ENCODE measurements at places on chromosomes 6 and 20.

DNA sequence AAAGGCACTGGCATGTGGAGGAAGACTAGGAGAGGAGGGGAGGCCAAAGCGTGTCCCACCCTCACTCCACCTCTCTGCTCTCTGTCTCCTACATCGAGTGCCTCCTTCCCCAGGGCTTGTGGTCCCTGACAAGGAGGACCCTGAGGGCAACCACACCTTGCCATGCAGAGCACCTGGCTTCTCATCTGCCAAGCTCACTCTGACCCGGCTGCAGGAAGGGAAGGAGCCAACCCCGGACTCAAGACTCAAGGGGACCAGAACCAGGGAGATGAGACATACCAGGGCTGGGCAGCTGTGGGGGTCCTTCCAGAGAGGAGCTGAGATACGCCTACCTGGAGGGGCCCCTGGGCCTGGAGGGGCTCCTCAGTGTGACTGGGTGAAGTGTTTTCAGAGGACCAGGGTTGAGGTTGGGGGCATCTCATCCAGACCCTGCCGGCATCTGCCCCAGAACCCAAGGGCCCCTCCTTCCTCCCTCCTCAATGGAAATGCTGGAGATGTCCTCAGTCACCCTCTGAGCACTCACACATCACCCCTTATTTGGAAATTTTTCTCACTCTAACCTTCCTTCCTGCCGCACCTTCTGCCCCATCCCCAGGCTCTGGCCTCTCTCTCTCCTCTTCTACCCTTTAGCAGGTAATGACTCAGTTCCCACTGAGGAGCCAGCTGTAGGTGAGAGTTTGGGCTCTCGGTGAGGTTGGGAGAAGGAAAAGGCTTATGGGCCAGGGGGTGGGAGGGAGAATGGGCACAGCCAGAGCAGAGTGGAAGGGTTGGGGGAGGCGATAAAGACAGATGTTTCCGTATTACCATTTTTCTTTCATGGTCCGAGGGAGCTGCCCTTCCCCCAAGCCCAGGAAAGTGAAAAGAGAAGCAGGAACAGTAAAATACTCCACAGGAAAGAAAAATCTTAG lies 32.0 kb upstream of the POU5F1 start:
- DNase-seq: no peak

DNA sequence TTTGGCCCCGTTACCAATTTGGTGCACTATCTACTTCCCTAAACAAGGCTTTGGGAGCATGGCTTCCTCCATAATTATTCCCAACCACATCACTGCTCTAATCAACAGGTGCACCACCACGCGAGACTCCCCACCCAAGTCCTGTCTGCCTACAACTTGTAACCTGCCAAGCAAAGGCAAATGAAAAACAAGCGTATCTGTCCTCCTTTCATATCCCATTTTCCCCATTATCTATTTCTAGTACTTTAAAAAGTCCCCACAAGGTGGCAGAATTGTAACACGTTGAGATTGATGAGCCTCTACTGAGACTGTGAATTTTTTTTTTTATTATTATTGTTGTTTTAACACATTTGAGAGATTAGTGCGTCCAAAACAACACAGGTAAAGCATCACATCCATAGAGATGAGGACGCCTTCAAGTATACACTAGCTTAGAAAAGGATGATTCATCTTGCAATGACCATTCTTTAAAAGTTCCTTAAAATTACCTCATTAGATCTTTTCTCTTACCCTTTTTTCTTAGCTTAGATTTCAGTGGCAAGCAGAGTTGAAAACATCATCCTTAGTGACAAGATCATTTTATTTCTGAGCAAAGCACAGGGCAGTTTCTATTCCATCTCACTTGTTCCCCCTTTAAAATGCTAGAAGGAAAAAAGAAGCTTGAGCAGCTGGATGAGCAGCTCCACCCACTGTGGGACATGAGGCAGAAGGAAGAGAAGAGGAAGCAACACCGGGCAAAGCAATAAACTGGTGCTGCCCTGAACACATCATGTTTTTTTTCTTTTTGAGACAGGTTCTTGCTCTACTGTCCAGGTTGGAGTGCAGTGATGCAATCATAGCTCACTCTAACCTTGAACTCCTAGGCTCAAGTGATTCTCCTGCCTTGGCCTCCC lies 210.8 kb downstream of the ARHGAP18 start:
- DNase-seq: peak; percentile 74

DNA sequence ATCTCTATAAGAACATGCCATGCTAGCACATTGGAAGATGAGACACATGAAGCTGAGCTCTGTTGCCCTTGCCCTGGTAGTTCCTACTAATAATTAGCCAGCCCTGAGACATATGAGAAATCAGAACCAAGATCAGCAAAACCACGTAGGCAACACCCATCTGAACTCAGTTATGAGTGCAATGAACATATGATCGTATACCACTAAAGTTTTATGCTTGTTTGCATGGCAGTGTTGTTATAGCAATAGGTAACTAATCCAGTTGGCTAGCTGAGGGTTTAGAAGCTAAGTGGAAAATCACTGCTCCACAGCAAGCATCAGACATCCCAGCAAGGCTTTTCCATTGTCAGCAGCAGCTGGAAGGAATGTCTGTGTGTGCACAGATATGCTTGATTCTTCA lies 180.7 kb downstream of the BTBD3 start:
- DNase-seq: no peak

GRCh38 chr6:161747506-161747905 lies 473.6 kb upstream of the AGPAT4 start:
- no peak for DNase-seq

- DNase-seq: no peak
Observed at GRCh38 chr6:45707176-45707575, 308.5 kb downstream of the CLIC5 start.

- no peak for DNase-seq
Observed at GRCh38 chr6:81515562-81516453, 236.7 kb downstream of the TENT5A start.

DNA sequence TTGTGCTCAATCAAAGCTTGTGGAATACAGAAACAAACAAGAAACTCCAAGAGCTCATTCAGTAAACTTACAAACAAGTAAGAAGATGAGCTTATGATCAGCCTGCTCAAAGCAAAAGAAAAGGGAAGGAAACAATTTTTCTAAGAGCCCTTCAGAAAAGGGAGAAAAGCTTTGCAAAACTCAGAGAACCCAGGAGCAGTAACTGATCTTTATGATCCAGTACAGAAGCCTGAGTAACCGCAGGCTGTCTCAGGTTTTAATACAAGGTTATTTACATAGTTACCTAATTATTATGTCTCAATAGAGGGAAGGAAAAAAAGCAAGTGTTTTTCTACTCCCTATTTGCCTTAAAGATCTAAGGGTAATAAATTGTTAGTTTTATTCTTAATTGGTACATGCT lies 226.5 kb downstream of the MAFB start:
- no peak for DNase-seq

GRCh38 chr20:37096415-37097041 lies 731 bp upstream of the RBL1 start:
- DNase-seq: no peak

DNA sequence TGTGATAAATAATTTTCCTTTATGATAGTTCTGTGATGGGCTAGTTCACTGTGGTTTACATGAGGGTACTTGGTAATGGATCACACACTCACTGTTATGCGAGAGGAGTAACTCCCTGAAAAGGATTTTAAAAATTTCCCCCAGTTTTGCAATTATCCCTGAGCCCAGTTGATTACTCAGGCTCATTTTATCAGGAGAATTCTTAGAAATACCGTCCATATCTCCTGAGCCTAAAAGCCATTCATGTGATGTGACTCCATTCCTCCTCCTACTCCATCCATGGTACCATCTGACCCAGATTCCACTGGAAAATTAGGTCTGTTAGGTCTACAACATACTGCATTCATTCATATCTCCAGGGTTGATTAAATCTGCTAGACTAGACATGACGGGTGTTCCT lies 16.4 kb upstream of the IBTK start:
- DNase-seq: no peak

Measured in CD4-positive, alpha-beta T cell treated with Interleukin-1 beta for 1 hour (primary cell).